ENCODE measurements at places on chromosomes 11 and 22.

DNA sequence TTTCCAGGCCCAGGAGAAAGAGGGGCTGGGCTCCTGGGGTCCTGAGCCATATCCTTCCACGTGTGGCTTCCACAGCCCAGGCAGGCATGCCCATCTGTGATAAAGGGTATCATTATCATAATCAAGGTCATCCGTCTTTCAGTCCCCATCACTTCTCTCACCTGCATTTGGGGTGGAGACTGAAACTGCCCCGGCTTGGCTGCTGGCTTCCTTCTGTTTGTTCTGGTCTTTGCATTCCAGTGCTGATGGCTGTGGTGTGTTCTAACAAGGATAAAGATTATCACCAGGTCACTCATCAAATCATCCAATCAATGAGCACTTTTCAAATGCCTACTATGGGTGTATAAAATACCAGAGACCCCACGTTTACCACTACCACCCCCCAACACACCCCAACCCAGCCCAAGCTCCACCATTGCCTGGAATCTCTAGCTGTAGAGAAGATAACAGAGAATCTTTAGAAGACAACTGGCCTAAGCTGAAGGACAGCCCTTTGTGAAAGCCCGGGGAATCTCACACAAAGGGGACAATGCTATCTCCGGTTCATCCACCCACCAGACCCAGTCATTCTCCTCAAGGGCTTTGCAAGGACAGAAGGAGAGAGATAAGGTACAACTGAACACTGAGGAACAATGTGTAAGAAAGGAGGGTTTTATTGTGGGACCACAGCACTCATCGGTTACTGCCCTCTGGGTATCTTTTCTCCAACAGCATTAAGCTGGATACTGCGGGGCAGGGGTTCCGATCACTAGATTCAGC, 54.9 kb downstream of the AHNAK start:
- DNase-seq: no peak

DNA sequence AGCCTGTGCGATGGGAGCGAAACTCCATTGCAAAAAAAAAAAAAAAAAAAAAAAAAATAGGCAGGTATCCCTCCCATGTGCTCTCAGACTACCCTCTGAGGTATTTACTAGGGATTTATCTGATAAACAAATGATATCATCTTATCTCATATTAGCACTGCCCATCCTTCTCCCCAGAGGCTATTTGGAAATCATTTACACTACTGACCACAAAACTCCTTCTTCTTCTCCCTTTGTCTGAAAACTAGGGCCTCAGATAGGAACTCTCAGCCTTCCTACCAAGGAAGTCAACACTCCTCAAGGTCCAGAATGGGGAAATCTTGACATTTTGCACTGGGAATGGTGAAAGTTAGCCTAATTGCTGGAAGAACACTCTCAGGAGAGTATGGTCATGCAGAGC, 46.4 kb downstream of the LARGE2 start:
- no peak for DNase-seq

- DNase-seq: no peak
Measured at GRCh38 chr11:12860827-12861226, 148.3 kb upstream of the RASSF10 start.

GRCh38 chr22:37933711-37934376, 19.6 kb downstream of the C22orf23 start:
- DNase-seq: peak; percentile 82

DNA sequence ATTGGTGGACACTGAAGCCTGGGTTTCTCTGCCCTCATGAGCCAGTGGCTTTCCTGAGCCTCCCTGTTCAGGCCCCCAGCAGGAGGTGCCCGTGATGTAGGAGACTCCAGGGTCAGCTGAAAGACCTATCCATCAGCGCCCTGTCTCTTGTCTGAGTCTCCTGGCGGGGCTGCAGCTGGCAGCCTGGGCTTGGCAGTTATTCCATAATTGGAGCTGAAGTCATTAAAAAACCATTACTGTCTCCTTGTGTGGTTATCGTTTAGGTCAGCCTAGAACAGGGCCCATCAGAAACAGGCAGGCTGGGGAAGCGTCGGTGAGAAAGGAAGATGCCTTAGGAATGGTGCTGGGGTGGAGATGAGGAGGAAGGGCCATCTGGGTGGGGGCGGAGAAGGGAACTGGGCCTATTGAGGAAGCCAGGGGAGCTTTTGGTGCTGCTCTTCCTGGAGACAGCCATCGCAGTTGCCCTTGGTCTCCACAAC, 5.0 kb downstream of the TUB start:
- no peak for DNase-seq

DNA sequence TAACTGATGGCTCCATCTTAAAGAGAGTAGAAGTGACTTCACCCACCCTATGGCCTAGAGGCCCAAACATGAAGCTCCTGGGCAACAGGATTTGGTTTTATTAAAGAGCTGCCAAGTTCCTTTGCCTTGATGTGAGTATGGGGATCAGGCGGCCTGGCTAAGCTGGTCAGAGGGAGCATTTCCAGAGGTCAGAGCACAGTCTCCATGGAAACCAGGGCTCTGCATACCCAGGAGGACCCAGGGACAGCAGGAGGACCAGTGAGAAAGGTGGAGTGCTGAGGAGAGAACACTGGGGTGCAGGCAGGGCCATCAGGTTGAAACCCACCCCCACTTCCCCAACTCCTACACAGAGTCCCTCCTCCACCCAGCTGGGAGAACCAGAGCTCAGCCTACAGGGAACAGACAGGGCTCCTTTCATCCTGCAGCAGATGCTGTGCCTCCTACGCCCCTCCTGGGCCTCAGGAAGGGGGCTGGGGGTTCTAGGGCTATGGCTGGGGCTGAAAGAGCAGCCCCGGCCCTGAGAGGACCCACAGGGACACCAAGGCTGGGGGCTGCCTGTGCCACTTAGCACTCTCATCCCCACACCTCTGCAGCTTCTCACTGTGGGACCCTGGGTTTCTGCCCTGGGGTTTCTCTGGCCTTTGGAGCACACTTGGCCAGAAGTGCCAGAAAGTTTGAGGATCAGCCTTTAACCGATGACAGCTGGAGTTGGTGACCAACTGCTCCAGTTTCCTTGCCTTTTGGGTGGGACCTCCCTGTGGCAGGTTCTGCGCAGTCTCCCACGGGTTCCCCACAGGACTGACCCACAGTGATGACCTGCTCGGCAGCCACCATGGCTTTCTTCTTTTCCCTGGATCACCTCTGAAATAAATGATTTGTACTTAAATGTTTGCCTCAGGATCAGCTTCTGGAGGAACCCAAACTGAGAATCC, 13.8 kb upstream of the P2RY6 start:
- DNase-seq: no peak

GRCh38 chr11:64360448-64360921, 1.5 kb downstream of the RPS6KA4 start:
- no peak for DNase-seq

DNA sequence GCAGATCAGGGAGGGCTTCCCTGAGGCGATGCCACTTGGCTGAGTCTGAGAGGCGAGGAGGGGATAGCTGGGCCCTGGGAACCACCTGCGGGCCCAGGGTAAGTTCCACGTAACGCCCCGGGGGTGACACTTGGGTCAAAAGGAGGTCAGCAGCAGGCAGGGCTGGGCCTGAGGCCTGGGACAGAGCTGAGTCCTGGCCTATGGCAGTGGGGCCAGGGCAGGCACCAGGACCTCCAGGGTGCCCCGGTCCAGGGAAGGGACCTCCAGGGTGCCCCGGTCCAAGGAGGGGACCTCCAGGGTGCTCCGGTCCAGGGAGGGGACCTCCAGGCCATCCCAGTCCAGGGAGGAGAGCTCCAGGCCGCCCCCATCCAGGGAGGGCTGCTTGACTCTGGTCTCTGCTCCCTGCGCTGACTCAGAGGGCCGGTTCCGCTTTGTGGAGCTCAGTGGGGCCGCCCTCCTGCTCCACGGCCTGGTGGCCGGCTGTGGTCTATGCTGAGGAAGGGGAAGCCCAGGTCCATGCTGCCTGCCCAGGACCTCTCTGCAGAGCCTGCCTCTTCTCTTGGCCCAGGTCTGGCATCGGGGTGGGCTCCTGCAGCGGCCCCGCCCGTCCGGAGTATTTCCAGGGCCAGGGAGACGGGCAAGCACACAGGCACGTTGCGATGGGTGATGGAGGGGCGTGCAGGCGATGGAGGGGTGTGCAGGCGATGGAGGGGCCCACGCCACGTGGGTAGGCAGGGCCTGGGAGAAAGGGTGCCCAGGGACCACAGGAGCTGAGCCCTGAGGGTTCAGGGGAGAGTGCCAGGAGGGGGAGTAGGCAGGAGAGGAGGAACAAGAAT, 19.5 kb upstream of the WNT7B start:
- DNase-seq: no peak

GRCh38 chr22:23553438-23553837, 26.7 kb downstream of the IGLL1 start:
- no peak for DNase-seq

- no peak for DNase-seq
Measured at GRCh38 chr11:117528097-117528721, 200.6 kb downstream of the CEP164 start.

- no peak for DNase-seq
Measured at GRCh38 chr11:67051180-67051893, 5.3 kb upstream of the RHOD start.

DNA sequence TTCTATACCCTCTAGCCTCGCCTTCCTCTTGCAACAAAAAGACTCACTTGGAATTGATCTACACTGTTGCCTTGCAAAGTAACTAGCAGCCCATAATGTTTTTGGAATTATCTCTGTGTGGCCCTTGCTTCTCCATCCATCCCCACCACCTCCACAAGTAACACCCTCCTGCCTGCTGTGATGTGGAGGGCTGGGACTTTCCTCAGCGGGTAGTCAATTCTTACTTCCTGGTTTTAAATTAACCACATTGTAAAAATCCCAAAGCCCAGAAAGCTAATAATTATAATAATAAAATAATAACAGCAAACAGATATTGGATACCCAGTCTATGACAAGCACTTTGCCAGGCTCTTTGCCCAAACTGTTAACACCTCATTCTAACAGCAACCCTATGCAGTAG, 40.8 kb upstream of the GALNT18 start:
- DNase-seq: no peak

DNA sequence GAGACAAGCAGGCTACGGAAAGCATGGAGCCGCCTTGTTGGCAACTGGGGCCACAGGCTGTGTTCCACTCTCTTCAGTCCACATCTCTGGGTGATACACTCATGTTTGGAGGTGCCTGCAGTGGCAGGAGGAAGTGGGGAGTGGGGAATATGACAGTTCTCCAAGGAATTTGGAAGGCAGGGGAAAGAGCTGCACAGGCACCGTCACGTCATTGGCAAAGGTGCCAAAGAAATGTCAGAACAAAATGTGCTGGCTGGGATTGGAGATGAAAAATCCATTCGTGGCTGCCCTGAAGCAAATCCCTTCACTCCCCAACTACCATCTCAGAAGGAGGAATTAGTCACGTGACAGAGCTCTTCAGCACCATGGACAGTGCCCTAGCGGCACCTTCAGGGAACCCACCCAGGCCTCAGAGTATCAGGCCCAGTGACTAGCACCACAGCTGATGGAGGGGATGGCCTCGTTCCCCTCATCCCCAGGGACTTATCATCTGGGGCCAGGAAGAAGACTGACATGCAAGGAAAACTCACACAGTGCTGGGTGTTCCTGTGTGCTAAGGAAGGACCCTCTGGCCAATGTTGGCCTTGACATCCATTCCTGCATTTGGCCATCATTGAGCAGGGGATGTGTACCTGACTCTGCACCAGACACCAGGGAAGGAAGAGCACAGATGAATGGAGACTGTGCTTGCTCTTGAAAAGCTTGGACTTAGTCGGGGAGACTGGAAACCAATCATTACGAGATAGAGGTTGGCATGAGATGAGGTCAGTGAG, 48.5 kb upstream of the PRDM11 start:
- no peak for DNase-seq

DNA sequence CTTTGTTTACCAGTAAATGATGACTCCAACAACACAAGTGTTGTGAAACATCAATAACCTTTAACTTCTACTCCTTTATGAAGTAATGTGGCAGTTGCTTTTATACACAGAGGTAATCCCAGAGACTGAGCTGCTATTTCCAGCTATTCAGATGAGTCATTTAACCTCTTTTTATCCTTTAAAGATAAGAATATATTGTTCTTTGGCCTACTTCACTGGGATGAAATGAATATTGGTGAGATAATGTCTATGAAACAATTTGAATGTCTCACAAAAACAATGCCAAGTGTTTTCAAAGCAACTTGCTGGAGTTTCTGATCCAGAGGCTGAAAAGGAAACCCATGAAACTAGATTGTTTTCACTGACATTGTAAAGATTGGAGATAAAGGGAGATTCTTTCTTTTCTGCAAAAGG, 564.4 kb upstream of the LUZP2 start:
- DNase-seq: no peak

DNA sequence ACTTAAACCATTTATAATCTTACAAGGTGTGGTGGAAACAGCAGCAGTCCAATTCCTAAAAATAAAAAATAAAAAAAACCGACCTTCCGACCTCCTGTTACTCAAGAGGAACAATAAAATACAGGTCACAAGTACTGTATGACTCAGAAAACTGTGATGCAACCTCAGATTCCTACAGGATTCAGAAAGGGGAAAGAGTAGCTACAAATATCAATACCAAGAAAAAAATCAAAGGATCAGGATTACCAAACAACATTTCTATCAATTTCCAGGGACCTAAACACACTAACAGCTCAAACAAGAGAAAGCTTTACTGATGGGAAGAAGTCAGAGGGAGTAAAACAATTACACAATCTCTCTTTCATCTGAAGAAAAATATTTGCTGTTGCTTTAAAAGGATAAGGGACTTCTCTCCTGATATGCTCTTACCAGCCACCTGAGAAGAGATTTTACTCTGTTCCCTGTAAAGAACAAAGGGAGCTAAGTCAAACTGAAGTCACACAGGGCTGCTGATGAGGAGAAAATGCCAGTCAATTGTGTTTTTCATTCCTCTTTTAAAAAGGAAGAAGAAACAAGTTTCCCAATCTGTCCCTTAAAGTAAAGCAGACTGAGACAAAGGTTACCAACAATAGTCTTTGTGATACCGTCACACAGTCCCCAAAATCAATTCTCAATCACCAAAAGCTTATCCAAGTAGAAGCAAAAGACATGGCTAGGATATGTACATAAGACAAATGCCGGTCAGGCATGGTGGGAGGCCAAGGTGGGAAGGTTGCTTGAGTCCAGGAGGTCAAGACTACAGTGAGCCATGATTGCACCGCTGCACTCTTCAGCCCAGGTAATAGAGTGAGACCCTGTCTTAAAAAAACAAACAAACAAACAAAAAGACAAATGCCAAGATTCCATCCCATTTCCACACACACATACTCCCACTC, 39.3 kb downstream of the AMBRA1 start:
- peak; percentile 90 for DNase-seq

- DNase-seq: no peak
Measured at GRCh38 chr11:117546431-117547194, 219.0 kb downstream of the CEP164 start.

GRCh38 chr22:38110863-38111852, 674 bp upstream of the BAIAP2L2 start:
- no peak for DNase-seq

DNA sequence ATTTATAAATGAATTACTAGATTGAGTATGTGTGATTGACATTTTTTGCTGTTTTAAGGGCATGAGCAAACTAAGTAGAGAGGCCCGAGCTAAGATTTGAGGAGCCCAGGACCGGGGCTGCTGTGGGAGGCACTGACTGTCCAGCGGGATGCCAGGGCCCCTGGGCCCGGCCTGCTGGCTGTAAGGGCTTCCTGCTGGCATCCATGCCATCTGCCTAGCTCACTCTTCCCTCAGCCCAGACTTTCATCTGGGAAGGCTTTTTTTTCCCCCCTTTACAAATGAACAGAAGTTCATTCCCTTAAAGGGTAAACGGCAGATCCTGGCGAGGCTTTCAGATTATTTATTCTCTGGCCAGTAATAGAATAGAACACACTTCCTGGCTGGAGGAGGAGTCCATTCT, 16.0 kb upstream of the TP53I11 start:
- no peak for DNase-seq
